ENCODE measurements at places on chromosomes 2 and 18.
A peak's percentile ranks its signal among the peaks of the same experiment; 100 is the strongest.

GRCh38 chr2:129459200-129459876 is 520.1 kb upstream of the RAB6C start:
- peak; percentile 8 for DNase-seq

DNA sequence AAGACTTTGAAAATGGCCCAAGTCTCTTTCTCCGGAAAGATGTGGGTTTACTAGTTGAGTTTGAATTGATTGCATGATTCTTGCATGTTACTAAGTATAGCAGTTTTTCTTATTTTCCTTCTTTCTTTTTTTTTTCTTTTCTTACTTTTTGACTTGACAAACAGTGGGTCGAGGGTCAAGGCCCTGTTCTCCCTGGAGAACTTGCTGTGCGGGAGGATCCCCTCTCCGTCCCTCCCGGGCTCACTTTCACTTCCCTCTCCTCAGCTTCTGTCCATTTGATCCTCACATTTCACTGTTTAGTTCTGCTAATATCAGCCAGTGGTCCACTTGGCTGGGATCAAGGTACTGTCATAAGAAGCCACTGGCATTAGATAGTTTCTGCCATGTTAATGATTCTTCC is 767.4 kb downstream of the TDRD15 start:
- DNase-seq: no peak

DNA sequence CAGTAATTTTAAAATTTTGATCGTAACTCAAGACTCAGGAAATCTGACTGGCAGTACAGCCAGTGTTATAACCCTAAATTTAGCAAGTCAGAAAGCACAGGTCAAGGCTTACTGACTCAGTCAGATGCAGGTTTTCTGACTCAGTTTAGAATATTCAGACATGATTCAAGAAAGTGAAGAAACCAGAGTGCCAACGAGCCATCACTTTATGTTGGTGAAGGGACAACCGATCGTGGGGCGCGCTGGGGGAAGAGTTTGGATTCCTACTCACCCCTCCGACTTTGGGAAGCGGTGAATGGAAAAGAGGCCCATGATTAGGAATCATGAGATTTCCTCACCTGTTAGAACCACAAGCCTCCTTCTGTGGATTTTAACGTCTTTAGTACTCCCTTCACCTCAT is 998 bp downstream of the RNF149 start:
- no peak for DNase-seq

DNA sequence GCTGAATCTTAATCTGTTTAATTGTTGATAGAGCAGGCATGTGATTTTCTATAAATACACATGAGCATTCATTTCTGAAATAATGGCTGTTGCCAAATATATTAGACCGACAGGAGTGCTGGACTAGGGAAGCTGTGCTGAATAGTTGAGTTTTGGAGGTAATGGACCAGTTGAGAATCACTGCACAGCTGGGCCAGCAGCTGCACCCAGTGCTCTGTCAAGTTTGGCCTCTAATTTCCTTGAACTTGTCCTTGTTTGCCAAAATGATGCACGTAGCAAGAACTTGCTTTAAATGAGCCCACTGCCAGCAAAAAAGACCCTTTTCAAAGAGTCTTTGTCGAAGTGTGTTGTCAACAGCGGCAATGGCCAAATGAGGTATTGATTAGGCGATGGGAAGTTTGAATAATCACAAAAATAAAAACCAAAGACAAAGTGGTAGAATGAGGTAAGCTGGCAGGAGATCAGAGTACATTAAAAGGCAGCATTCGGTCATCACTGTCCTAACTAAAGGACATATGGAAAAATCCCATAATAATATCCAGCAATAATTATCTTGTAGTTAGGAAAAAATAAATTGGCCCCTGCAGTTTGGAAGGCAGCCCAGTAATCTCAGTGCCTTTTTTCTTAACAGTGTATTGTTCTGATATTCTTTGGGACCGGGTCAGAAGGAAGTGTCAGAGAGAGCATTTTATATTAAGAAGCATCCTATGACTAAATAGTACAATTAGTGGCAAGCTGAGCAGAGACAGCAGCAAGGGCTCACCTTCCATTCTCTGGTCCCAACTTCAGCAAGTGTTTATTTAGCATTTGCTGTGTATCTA is 126.2 kb downstream of the RAPGEF4 start:
- no peak for DNase-seq

DNA sequence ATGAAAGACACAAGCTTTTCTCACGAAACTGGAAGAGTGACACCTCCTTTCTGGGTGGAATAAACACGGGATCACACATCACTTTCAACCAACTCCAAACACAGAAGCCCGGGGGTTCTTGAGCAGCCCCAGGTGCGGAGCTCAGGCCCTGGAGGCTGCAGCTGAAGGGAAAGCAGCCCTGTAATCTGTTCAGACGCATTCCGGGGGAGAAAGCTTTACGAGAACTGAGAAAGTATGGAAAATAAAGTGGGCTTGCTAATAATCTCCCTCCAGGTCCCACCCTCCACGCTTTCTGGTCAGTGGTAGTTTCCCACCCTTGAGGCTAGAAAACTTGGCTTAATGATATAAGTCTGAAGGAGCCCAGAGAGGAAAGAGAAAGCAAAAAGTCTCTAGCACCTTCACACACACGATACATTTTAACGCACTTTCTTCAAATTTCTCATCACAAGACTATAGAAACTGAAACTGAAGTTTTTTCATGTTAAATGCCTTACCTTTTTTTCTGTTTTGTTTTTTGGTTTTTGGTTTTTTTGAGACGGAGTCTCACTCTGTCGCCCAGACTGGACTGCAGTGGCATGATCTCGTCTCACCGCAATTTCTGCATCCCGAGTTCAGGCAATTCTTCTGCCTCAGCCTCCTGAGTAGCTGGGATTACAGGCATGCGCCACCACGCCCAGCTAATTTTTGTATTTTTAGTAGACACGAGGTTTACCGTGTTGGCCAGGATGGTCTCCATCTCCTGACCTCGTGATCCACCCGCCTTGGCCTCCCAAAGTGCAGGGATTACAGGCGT is 141.3 kb downstream of the AFF3 start:
- no peak for DNase-seq

DNA sequence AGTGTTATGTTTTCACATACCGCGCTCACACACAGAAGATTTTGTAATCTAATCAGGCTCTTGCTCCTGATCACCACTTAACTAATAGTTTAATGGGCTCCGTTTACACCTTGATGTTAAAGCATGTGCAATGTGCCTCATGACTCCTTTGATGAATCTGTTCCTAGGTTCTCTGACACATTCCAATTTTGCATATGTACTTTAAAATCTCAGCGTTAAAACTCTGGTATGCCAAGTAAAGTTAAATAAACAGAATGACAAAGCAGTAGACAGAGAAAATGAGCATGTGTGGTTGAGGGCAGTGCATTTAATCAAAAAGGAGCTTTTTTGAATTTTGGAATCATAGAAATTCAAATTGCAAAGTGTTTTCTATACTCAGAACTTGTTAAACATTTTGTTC is 96.4 kb downstream of the TCF4 start:
- no peak for DNase-seq

GRCh38 chr2:219215871-219216534 is 2.8 kb downstream of the ABCB6 start:
- DNase-seq: no peak

- no peak for DNase-seq
Observed at GRCh38 chr2:85011747-85012146, 40.8 kb downstream of the KCMF1 start.

- DNase-seq: no peak
Observed at GRCh38 chr2:160407393-160408172, 86.0 kb downstream of the RBMS1 start.

DNA sequence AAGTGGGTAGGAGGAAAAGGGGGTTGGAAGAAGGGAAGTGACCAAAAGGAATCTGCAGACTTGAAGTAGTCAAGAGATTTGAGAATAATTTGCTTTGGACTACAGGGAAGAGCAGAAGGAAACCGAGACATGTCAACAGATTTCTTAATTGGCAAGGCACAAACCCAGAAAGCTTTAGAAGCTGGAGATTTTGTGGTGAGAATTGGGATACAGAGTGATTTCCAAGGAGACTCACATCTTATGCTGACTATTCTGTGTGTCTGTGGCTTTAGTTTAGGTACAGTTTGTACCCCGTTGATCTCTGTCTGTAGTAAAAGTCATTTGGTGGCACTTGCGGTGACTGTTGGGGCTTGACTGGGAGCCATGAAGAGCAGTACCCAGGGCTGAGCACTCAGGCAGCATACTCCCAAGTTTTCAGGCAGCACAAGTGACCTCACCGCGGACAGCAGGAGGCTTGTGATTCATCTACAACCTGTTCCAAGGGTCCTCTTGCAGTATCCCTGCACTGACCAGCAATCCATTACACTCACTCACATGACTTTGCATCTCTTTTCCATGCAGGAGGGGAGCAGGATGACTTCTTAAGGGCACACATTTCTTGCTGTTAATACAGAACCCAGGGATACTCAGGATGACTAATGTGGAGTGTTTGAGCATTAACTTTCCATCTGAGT is 97.1 kb upstream of the TNP1 start:
- no peak for DNase-seq

DNA sequence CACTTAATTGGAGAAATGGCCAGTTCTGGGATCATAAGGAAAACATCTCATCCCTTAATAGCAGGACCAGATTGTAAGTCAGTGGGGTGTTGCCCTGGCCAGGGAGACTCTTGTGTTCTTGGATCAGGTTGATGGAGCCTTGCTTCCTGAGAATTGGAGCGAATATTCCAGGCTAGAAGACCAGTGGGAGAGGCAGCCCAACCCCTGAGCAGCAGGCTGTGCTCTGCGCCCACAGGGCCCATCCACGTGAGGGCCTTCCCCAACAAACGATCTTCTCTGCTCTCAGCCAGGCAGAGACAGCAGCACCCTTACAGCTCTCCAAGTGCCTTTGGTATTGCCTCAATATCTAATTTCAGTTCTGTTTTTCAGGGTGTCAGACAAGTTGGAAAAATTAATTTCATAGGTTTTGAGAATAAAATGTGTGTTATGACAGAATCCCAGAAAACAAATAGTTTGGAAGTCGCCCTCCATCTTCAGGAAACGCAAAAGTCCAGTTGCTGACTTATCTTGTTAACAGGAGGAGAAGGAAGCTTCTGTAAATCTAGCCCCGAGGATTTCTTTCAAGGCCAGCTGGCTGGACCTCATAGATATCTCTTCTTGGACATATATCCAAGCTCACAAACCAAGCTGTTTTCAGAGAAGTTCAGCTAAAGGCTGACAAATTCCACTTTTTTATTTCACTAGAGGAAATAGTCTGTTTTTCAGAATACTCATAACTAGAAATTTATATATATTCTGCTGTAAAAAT is 105.5 kb downstream of the COPS8 start:
- no peak for DNase-seq

- no peak for DNase-seq
Observed at GRCh38 chr2:228731517-228731916, 539.6 kb downstream of the PID1 start.

DNA sequence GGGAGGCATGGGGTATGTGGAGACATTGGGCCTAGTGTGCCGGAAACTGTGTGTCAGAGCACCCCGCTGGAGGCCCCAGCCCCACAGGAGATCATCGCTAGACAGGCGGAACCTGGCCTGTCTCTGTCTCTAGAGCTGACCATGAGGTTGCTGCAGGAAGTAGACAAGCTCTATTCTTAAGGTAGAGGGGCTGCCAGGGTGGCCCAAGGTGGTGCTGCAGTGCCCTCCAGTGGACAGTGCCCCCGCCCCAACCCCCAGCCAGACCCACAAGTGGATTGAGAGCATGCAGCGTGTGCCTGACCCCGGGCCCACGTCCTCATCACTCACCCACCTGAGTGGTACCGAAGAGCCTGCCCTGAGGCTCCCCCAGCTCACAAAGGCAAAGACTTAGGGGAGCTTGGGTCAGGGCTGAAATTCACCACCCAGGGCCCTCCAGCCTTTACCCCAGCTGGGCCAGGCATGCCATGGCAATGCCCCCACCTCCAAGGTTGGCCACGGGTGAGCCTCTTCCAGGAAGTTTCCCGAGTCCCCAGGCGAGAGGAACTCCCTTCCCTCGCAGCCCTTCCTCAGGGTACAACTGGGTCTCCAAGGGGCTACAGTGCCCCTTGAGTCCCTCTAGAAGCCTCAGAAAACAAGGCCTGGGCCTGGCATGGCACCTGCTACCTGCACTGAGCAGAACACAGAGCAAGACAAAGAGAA is 155.0 kb downstream of the TTC32 start:
- peak; percentile 30 for DNase-seq

DNA sequence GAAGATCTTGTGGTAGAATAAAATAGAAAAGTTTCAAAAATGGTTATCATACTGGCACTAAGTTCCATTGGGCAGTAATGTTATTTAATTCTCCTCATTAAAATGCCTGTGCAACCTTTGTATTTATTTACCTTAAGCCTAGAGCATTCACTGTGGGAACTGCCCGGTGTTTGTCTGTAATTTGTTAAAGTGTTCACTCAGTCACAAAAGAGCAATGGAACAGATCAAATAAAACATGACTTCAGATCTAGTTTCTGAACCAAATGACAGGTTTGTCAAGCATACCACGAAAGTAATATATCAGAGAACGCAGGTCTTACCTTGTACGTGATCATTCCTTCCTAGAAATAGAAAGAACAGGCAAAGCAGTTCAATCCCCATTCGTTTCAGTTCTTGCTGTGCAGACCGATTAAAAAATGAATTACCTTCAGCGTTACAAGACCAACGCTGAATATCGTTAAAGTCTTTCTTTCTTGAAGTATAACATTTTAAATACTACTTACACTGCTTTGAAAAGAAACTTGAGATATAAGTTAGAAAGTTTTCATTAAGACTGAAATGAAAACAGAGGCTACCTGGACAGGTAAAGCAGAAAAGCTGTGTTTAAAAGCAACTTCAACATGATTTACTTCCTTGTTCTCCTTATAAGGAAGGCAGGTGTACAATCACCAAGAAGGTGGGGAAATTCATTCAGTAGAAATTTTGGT is at the start of gene ITGB6:
ITGB6 (minus strand) TSS at position 590 of the 707 bp plus-strand sequence; CDS start at position 381, 209 bp downstream.
- DNase-seq: no peak

GRCh38 chr18:58180172-58180571 is 136.1 kb downstream of the NEDD4L start:
- DNase-seq: no peak

DNA sequence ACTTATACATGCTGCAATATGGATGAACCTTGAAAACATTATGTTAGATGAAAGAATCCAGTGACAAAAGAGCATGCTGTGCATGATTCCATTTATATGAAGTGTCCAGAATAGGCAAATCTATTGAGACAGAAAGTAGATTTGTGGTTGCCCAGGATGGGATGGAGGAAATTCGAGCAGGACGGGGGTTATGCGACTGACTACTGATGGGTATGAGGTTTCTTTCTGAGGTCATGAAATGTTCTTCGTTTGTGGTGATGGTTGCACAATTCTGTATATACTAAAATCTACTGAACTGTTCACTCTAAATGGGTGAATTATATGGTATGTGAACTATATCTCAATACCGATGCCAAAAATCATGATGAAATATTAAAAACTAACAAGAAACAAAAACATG is 18.9 kb upstream of the MTERF4 start:
- DNase-seq: no peak

DNA sequence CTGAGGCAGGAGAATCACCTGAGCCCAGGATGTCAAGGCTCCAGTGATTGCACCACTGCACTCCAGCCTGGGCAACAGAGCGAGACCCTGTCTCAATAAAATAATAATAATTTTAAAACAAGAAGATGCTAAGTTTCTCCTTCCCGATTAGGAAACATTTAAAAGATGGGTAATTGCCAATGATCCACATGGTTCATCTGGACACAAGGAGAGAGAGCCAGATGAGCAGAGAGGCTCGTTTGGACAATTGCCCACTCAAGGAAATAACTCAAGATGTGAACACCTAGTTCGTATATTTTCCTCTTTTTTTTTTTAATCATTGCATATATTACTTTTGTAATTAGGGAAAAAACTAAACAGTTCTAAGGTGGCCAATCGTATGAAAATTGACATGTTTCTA is 3.6 kb upstream of the ACTG2 start:
- no peak for DNase-seq

GRCh38 chr2:189128970-189129369 is 50.6 kb downstream of the COL5A2 start:
- no peak for DNase-seq

- DNase-seq: no peak
Observed at GRCh38 chr18:58937887-58938267, 73.2 kb downstream of the ZNF532 start.
